ENCODE measurements at places on chromosomes 12 and 14.

- DNase-seq: no peak
These were observed 58.4 kb upstream of the OTX2 start for GRCh38 chr14:56868660-56869059.

GRCh38 chr14:37787879-37788494 lies 192.6 kb downstream of the TTC6 start:
- no peak for DNase-seq

DNA sequence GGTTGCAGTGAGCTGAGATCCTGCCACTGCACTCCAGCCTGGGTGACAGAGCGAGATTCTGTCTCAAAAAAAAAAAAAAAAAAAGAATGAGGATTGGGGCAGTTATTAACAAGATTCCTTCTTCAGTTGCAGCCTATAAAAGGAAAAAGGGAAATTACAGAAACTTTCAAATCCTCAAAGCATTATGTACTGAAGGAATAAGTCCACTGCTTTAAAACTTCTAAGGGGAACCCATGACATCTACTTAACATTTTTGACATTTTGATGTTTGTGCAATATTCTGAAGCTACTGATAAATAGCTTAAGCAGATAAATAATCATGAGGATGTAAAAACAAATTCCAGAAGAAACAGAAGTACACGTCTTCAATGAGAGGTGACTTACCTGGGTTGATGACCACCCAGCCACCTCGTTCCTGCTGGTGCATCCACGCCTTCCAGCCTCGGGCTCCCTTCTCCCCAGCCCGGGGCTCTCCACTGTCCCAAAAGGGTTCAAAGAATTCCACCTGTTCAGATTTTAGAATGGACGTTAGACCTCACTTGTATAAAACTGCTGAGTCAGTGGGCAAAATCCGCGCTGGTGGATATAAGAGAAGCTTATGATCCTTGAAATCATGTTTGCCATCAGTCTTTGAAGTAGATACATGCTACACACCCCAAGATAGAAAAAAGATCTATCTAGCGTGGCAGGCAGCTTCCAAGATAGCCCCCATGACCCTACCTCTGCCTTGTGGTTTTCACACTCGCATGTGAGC lies 33.7 kb downstream of the NRDE2 start:
- no peak for DNase-seq

DNA sequence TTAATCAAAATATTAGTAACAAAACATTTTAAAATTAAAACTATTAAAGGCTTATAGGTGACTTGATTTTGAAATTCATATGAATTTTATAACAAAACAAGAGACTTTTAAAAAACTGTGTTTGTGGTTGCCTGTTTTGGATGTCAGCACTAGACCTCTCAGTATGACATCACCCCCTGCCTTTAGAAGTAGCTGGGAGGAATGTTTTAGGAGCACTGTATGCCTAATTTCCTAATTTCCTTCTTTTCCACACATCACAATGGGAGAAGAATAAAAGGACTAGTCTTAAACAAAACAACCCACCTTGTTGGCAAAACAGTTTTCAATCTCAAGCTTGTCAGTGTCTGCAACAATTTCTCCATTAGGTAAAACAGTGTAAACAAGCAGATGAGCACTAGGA lies 48.1 kb upstream of the PZP start:
- no peak for DNase-seq

DNA sequence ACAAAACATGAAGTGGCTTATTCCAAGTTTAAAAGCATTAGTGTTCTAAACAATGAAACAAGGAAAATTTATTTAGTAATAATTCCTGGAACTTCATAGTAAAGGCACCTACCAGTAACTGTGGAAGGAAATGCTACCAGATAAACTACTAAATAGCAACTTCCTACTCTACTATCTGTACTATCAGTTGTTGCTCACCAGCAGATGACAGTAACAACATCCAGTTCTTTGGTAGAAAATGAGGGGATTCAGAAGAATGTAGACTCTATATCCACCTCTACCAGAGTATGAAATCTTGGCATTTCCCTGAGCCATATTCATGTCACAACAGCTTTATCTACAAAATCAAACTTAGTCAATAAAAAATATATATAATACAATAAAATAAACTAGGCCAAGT lies 3.1 kb downstream of the ENTPD5 start:
- DNase-seq: no peak

DNA sequence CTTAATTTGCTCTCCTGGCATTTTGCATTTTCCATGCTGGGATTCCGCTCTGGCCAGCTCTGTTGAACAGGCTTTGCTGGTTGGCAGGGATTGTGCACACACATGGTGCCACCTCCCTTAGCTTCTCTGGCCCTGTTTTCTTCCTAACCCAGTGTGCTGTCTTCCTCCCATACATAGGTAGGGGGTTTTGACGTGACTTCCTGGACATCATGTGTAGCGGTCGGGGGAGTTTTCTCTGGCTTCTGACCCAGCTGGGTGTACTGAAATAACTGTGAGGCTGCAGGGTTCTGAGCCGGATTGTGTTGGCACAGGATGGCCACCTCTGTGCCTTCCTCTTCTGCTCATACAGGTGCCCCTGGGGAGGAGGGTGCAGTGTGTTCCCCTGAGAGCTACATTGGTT lies 25.7 kb downstream of the C14orf132 start:
- DNase-seq: no peak

DNA sequence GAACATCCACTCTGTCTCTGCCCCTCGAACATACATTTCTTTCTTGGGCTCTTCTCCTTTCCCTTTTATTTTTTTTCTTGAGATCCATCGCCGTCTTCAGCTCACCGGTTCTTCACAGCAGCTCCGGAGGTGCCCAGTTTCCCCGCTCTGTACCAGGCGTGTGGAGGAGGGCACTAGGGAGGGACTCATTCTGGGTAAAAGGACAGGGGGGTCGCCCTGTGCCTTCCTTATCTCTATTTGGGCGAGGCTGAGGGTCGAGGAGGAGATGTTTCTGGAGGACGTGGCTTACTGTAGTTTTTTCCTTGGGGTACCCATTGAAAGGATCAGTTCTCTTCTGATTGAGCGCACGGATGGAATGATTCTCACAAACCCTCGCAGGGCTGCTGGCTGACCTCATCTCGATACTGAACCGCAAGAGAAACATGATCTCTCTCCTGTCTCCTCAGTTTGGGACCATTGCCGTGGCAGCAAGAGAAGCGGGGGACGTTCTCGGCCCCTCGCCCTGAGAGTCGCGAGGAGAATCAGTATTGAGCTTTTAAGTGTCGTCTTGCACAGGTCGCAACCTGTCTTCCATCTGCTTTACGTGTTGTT lies 386 bp downstream of the LIN52 start:
- DNase-seq: peak; percentile 49

DNA sequence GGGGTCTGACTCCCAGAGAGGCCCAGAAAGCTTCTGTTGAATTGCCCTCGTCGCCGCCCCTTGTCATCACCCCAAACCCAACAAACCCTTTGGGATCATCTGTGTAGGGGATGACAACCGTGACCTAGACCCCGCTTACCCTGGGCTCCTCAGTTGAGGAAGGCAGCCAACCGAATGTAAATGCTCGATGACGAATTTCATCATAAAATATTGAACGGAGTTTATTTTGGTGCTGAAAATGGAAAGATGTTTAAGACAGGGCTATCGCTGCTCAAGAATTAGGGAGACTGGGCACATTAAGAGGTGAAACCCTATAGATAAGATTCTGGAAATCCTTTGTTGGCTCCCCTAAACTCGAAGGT lies 512 bp downstream of the ACTR10 start:
- no peak for DNase-seq

- no peak for DNase-seq
These were observed 18.4 kb downstream of the ASB2 start for GRCh38 chr14:93957751-93958566.

DNA sequence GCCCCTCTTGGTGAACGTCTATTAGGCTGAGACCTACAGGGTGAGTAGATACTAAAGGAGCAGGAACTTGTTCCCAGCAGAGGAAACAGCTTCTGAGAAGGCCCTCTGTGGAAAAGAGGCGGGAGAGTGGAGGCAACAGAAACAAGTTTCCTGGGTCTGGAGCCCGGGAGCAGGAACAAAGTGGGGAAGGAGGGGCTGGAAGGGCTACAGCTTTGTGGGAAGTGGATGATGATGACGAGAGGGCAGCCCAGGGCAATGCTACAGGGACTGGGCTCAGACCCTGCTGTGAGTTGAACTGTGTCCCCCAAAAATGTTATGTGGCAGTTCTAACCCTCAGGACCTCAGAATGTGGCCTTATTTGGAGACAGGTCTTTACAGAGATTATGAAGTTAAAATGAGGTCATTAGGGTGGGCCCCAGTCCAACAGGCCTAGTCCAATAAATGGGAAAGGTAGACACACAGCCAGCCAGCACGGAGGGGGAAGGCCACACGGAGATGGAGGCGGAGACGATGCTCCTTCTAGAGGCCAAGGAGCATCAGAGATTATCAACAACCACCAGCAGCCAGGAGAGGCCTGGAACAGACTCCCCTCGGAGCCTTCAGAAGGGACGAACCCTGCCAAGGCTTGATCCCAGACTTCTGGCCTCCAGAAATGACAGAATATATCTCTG lies 14.3 kb downstream of the CAMKK2 start:
- DNase-seq: no peak

GRCh38 chr12:132888852-132889251 lies 1.4 kb upstream of the CHFR start:
- no peak for DNase-seq

DNA sequence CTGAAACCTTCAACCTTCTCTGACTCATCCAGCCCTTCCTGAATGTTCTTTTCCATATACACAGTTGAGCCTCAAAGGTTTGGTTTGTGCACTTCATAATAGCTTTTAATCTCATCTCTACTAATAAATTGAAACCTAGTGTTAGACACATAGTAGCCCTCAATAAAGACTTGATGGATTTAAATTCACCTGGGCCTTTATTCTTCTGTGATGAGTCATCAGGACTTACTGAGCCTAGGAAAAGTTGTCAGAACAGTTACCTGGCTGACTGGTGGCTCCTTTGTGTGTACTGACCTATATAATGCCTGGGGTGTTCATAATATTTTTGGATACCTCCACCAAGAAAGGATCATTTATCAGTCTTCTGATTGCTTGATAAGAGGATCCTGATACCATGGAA lies 86.4 kb upstream of the NTF3 start:
- no peak for DNase-seq

GRCh38 chr12:54723379-54724256 lies 75.5 kb upstream of the DCD start:
- peak; percentile 31 for DNase-seq

DNA sequence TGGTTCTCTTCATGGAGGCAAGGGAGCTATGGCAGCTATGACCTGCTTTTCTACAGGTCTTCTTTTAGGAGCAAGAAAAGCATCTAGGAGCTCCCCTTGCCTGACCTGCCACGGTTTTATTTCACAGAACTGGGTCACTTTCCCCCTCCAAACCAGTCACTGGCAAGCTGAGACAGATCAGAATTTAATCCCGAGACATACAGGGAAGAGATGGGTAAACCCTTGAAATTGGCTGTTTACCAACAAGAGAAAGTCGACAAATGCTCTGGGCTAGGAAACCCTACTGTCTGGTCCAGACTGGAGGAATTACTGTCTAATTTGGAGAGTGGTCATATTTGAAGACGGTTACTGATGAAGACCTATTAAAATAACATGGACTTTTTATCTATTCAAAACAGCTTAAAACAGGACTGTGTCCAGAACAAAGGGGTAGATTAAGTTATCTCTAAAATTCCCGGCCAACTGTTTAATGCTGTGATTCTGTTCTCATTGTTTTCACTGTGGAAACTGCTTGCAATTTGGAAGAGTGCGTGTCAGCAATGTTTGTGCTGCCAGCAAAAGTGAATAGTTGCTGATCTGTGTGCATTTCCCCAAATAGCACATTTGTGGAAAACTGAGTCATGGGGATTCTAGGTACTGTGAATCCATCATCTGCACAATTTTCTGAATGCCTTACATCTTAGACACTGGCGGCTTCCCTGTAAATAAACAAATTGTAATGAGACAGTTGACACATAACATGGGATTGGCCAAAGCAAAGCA lies 73.4 kb upstream of the EEA1 start:
- DNase-seq: peak; percentile 77

DNA sequence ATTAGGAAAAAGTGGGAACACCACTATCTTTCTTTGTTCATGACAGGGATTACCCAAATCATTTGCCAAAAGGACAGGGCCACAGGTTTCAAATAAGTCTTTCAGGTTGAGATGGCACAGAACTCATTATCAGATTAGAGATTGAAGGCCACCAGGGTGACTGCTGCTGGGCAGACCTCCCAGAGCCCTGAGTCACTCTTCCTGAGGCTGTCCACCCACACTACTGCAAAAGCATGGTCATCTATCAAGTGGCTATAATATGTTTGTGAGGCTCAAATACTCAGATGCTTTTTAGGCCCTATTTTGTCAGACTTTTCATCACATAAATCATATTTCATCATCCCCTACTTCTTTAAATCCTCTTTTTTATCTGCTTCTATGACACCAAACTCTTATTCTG lies 155.3 kb upstream of the CCDC196 start:
- DNase-seq: peak; percentile 2
